ENCODE measurements at places on chromosomes 2 and 18. TPM values are rescaled to one million over a fixed set of nuclear protein-coding genes. Genes with fewer than 3 reads are reported as not detected.

- no peak for DNase-seq
Measured at GRCh38 chr18:32435631-32436500, 34.8 kb downstream of the GAREM1 start.

DNA sequence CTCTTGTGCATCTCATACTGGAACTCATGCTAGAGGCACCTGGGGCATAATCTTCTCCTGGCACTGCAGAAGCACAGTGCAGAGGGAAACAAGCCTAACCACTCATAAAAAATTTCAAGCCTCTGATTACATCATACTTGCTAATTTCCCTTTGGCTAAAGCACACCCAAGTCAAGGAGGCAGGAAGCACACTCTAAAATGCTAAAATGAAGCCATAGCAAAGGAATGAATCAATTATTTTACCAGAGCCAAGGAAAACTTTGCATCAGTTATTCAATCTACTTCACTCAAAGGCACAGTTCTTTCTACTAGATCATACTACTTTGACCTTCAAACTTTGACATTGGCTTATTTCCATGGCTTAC, 79.6 kb upstream of the SPOPL start:
- DNase-seq = no peak

GRCh38 chr2:112880696-112881095, 30.3 kb upstream of the IL37 start:
- DNase-seq = no peak

DNA sequence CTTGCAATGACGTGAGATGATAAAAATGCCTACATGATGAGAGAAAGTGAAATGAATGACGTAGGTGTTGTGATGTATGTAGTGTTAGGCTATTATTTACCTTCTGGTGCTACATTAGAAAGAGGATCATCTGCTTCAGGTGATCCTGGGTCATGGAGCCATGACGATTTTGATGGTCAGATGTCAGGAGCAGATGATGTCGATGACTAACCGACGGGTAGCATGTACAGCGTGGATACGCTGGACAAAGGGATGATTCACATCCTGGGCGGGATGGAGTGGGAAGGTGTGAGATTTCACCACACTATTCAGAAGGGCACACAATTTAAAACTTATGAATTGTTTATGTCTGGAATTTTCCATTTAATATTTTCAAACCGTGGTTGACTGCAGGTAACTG, 43.5 kb upstream of the ACVR1C start:
- DNase-seq = peak; percentile 13

DNA sequence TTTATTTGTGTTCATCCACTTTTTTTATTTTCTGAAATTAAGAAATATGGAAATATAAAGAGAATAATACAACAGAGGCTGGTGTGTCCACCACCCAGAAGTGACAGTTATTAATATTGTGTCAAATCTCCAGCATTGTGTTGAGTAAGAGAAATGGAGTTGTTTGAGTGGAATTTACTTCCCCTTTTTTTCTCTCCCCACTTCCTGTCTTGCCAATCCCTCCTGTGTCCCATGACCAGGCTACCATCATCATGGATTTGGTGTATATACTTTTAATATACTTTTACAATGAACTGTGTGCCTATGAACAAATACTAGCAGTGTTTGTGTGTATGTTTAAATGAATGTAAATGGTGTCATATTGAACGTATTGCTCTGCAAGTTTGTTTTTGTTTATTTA, 276.9 kb upstream of the SKOR2 start:
- DNase-seq = no peak

- no peak for DNase-seq
Measured at GRCh38 chr2:168848225-168848624, 42.0 kb downstream of the SPC25 start.

- DNase-seq = no peak
Measured at GRCh38 chr18:10138719-10139118, 224.9 kb downstream of the VAPA start.

DNA sequence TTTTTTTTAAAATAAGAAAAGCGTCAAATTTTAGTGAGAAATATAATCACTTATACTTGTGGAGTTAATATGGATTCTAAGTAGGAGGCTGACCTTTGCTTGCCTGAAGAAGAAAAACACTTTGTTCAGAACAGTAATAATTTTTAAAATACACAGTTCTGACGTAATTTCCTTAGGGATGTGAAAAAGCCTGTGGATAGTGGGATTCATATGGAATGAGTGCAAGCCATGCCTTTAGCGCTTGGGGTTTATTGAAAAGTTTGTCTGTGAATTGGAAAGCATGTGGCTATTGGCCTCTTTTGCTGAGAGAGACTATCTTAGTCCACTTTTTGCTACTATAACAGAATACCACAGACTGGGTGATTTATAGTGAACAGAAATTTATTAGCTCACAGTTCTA, 151.3 kb downstream of the CCDC85A start:
- DNase-seq = no peak

SCN9A gene
- 121 TPM for total RNA-seq

GCG gene
- not detected for total RNA-seq

IGFBP5 gene
- total RNA-seq = 17.2 TPM

GRCh38 chr2:67234440-67234839, 162.7 kb upstream of the ETAA1 start:
- no peak for DNase-seq

- DNase-seq = no peak
Measured at GRCh38 chr18:35635170-35635569, 53.6 kb downstream of the GALNT1 start.

GRCh38 chr2:198113316-198113715, 308.9 kb downstream of the PLCL1 start:
- no peak for DNase-seq

UXS1 gene
- 98.6 TPM for total RNA-seq

UGT1A3 gene
- total RNA-seq = not detected

RGPD4 gene
- not detected for total RNA-seq

NT5C1B gene
- not detected for total RNA-seq

GRCh38 chr18:35117951-35118411, 76.8 kb downstream of the MAPRE2 start:
- peak; percentile 39 for DNase-seq

DNA sequence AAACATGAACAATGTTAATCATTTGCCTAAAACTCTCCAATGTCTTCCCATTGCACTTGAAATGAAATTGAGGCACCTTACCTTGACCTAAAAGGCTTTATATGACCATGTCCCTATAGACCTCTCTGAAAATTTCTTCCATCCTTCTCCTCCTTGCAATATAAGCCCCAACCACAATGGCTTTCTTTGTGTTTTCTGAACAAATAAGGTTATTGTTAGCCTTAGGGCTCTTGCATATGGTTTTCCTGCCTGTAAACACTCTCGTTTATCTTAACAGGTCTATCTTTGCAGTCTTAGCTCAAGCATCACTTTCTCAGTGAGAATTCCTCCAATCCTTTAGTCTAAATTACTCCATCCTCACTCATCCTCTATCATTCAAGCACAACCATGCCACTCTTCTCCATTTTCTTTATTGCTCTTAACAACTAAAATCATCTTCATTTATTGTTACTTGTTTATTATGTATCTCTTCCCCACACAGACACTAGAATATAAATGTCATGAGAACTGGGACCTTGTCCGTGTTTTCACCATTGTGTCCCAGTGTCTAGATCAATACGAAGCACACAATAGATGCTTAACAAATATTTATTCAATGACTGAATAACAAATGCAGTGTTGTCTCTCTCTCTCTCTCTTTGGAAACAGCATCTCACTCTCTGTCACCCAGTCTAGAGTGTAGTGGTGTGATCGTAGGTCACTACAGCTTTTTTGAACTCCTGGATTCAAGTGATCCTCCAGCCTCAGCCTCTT, 129.3 kb downstream of the RDH14 start:
- DNase-seq = no peak

GRCh38 chr2:20143263-20143662, 81.7 kb downstream of the SDC1 start:
- no peak for DNase-seq

- no peak for DNase-seq
Measured at GRCh38 chr2:165198181-165198580, 5.7 kb downstream of the SCN3A start.

BCL11A gene
- total RNA-seq = 128 TPM

GNAL gene
- 49.8 TPM for total RNA-seq

DNA sequence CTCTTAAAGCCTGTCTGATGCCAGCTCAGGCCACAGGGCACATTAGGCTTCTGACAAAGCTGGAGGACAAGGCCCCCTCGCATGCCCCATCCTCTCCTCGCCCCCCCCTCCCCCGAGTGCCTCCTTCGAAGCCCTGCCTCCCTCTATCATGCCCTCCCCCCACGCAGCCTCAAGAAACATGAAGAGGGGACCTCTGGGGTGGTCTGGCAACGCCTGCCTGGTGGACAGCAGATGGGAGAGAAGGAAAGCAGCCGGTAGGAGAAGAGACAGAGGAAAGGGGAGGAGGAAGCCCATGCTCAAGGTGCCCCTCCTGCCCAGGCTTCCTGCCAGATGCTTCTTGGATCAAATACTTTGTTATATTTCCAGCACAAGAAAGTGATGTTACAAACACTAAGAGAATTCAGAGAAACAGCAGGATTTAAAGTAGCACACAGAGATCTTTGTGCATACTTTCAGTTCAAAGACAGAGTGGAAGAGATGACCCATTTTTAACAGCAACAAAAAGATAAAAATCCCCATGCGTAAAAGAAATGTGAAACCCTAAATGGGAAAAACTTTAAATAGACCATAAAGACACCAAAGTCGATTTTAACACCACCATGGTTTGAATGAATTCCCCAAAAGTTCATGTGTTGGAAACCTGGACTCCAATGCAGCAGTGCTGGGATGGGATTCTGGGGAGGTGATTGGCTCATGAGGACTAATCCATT, 19.0 kb downstream of the BOK start:
- DNase-seq = no peak

ZNF396 gene
- 5.0 TPM for total RNA-seq

- no peak for DNase-seq
Measured at GRCh38 chr2:103353774-103354173, 591.9 kb downstream of the TMEM182 start.

HOXD12 gene
- total RNA-seq = not detected

REG3A gene
- total RNA-seq = not detected

GRCh38 chr18:48975120-48975816, 24.5 kb upstream of the SMAD7 start:
- no peak for DNase-seq

- DNase-seq = no peak
Measured at GRCh38 chr18:59593291-59593717, 103.9 kb downstream of the CCBE1 start.
